ENCODE measurements at places on chromosomes 5 and 9.

DNA sequence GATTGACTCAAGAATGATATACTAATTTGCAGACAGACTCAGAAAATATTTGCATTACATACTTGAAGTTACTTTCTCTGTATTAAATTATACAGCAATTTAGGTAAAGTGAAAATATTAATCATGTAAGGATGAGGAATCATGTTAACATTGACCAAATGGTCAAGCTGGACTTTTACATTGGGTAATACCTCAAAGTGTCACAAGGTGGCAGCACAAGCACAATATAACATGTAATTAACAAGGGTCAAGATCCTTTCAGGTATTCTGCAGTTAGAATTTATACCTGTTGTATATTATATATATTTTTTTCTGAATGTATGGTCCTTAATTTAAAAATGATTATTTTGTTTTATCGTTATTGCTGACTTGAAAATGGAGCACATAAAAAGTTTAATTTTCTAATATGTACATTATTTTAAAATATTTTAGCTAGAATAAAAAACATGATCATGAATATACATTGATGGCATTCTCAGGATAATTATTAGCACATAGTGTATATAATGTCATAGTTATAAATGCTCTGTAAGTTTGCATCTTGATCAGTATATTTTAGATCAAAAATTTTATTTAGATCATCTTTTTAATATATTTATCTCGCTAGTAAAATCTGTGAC, 8.6 kb downstream of the HAPLN1 start:
- DNase-seq, result no peak

GRCh38 chr5:167392240-167392639, 899.2 kb upstream of the WWC1 start:
- DNase-seq, result no peak

- DNase-seq, result no peak
These were observed 27.5 kb downstream of the FAM163B start for GRCh38 chr9:133581513-133582343.

- no peak for DNase-seq
These were observed 2.7 kb upstream of the LHX2 start for GRCh38 chr9:124008694-124009530.

DNA sequence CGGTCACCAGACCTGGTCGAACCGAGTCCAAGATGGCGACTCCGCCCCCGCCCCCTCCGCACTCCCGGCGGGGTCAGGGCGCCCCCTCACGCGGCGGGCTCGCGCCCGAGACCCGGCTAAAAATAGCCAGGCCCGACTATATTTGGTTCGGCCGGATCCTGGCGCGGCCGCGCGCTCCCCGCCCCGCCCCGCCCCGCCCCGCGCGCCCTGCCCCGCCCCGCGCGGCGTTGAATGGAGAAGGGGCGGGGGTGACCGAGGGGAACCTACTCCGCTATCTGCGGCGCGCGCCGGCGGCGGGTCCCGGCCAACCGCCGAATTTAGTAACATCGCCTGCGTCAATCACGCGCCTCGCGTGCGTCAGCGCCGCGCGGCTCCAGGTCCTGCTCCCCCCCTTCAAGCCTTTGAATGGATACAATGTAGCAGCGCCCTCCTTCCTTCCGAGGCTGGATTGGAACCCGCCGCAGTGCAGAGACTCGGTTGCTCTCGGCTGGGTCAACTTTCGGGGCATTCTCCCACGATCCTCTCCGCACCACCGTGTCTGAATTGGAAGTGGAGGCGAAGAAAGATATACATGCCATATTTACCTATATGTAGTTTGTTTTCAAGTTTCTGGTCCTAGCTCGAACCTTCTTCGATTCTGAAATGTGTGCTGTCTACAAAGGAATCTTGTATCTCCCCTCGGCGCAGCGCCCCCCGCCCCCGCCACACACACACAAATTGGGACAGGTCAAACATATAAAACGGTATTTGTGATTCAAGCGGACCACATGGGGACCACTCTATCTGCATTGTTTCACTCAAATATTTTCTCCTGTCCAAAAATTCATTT, 1.6 kb upstream of the NR4A3 start:
- DNase-seq, result peak; percentile 87

GRCh38 chr5:145483212-145483611, 351.9 kb downstream of the PRELID2 start:
- no peak for DNase-seq

GRCh38 chr5:52799358-52799982, 11.8 kb downstream of the ITGA1 start:
- DNase-seq, result peak; percentile 9

DNA sequence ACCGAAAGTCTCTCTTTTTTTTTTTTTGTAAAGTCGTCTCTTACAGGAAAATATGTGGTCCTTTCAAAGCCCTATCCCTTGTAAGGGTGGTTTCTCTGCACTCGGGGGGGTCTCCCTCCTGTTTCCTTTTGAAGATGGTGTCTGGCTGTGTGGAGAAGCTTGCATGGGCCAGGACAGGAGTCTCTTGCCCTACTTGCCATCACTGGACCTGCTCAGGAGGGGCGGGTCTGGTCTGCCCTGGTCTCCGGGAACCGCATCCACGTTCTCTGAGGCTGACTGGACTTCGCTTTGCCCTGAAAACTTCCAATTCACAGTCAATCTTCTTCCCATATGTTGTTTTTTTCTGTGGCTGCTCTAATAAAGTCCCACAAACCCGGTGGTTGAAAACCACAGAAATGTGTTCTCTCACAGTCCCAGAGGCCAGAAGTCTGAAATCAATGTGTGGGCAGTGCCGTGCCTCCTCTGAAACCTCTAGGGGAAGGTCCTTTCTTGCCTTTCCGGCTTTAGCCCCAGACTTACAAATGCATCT, 92.9 kb upstream of the IER5L start:
- DNase-seq, result no peak

- DNase-seq, result no peak
These were observed 29.3 kb upstream of the ABL1 start for GRCh38 chr9:130805510-130806326.

DNA sequence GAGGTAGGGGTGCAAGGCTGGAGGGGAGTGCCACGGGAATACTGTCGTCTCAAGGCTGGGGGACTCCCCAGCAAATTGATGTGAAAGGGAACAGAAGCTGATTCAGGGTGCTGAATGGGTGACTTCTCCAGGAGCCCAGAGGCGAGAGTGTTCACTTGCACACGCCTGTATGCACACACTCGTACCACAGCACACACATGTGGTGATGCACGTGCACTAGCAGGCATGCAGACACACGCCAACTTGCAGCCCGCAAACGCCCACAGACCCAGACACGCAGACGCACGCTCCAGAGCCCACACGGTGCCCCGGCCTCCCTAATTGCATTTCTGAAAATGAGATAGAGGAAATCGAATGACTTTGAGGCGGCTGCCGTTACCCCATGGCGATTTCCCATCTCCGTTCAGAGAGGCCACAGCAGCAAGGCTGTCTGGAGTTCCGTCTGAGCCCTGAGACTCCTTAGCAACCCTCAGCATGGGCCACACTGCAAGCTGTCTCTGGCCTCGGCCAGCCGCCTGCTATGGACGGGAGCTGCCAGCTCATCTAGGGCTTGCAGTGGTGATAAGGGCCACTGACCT, 9.1 kb upstream of the ADAMTS2 start:
- DNase-seq, result no peak

- DNase-seq, result no peak
These were observed 607.2 kb upstream of the WWC1 start for GRCh38 chr5:167684251-167684650.

- DNase-seq, result no peak
These were observed 848.0 kb upstream of the ACO1 start for GRCh38 chr9:31536471-31536870.

DNA sequence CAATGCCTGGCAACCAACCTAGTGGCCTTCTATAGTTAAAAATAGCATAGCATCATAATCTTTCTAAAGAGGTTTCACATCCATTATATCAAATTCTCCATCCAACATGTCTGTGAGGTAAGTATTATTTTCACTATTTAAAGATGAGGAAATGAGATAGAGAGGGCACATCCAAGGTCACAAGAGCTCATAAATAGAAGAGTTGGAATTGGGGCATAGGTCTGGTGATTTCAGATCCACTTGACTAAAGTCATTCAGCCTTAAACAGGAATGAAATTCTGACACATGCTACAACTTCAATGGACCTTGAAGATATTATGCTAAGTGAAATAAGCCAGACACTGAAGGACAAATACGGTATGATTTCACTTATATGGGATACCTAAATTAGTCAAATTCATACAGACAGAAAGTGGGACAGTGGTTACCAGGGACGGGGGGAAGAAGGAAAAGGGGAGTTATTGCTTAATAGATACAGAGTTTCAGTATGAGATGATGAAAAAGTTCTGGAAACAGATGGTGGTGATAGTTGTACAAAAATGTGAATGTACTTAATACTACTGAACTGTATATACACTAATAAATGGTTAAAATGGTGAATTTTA, 259.6 kb upstream of the NR4A3 start:
- no peak for DNase-seq

All from stimulated activated CD8-positive, alpha-beta memory T cell treated with anti-CD3 and anti-CD28 coated beads, Interleukin-4, amount 100 ng/mL, for 1 hour (primary cell).